Hematopoietic multipotent progenitor cell treated with erythropoietin and hydrocortisone succinate and interleukin-3 and kit ligand, for 4 days (in vitro differentiated cells): ENCODE measurements at places on chromosomes 5 and 9.

GRCh38 chr5:141951332-141951781 lies 6.6 kb downstream of the PCDH12 start:
- peak; percentile 47 for DNase-seq

GRCh38 chr5:19790829-19791466 lies 197.1 kb downstream of the CDH18 start:
- no peak for DNase-seq

DNA sequence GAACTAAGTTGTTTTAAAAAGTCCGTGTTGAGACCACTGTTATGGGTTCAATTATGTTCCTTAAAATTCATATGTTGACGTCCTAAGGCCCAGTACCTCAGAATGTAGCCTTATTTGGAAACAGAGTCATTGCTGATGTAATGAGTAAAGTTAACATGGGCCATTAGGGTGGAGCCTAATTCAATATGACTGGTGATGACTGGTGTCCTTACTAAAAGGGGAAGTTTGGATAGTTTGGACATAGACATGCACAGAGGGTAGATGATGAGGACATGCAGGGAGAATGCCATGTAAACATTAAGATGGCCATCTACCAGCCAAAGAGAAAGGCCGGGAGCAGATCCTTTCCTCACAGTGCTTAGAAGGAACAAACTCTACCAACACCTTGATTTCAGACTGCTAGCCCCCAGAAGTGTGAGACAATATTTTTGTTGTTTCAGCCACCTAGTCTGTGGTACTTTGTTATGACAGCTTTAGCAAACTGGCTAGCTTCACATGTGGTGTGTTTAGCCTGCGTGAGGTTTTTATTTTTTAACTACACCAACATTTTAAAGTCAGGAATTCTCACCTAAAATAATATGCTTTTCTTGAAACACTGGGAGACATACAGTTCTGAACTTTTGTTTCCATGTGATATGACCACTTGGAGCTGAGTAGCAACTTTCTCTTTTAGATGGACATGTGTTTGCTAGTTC lies 135.3 kb downstream of the YIPF5 start:
- DNase-seq, result no peak

DNA sequence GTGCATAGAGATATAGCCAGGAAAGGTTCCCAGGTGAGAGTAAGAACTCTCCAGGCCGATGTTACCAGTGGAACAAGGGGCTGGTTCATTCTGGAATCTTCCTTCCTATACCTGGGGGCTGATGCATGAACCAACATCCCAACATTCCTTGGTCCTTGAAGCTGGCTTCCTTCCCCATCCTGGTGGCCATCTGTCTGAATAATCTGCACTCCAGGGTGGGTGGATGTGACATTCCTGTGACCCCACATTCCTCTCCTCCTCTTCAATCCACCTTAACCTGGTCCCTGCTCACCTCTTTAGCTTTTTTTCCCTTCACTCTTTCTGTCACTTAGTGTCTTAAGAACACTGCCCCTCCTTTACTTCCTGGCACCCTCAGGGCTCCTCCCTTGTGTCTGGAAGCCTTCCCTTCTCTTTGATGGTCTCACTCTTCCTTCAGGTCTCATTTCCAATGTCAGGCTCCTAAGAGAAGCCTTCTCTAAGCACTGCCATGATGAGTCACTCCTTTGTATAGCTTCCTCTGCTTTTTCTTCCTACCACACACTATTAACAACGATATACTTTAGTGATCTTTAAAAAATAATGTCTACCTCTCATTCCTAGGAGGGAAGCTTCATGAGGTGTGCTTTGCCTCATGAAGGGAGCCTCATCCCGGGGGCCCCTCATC lies 80.3 kb downstream of the BOD1 start:
- DNase-seq, result no peak

GRCh38 chr9:20781092-20781491 lies 97.0 kb downstream of the FOCAD start:
- DNase-seq, result no peak

DNA sequence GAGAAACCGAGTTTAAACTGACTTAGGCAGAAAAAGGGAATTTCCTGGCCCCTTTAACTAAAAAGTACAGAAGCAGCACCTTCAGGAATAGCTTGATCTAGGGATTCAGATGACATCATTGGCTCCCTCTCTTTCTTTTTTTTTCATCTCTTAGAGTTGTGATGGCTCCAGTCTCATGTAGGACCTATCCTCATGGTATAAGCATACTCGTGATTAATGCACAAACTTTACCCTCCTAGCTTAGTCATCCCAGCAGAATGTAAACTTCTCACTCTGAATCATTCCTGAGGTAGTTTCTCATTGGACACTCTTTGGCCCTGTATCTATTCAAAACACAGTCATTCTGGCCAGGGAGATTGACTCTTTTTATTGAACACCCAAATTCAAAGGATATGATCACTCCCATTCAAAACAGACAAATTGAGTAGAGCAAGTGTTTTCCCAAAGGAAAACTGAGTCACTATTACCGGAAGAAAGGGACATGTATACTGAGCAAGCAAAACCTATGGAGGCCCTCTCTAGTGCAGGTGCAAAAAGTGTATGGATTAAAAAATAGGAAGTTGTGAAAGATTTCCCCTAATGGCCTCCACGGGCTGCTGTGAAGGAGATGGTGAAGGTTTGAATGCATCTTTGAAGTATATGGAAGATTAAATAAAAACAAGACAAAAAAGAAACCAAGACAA lies 27.6 kb upstream of the SMIM23 start:
- peak; percentile 14 for DNase-seq

DNA sequence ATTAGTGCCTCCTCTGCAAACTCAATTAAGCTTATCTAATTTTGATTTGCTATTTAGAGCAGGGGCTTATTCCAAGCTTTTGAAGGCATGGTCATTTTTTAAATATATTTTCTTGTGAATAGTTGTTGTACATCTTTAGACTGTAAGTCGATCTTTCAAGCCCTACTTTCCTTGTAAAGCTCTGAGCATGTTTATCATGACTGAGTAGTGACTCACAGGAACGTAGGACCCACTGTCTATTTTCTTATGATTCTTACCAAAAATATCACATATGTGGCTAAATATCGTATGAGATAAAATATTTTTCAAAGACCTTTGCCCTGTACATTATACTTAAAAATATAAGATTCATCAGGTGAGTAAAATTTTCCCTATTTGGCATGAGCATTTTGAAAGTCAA lies 440.4 kb upstream of the GRIN3A start:
- no peak for DNase-seq

- peak; percentile 62 for DNase-seq
Measured at GRCh38 chr9:112831281-112831851, 59.3 kb downstream of the SLC46A2 start.

DNA sequence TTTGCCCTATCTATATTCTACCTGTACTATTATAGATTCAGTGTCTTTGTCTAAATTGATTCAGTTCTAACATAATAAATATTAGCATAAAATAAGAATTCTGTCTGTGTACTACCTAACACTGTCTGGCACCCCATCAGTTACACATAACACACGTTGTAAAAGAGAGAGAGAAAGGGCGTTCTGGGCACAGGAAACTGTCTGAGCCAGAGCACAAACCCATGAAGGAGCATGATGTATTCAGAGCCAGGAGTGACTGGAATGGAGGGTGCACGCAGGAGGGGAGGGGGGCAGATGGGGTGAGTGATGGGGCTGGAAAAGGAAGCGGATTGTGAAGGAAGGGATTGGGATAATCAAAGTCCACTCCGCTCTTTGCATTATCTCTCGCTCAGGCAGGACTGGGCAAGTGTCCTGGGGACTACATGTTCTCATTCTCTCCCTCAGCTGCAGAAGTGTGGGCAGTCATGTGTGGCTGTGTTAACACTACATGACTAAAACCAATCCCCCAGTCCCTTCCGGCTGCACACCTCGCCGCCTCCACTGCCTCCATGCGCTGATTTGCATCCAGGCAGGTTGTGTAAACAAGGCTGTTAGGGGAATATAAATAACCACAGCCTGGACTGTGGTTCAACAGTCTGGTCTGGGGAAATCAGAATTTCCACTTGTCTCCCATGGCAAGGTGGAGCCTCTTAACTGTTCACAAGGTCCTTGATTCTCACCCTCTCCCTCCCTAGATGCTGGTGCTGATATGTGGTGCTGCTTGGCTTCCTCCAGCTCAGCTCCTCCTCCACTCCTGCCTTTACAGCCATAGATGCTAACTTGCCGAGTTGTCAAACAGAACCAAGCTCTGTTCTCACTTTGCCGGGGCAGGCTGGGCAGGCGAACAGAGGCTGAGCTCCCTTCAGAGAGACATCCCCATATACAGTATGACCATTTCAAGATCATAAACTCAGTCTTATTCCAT lies 367.5 kb upstream of the BRINP1 start:
- no peak for DNase-seq

- DNase-seq, result no peak
Measured at GRCh38 chr9:107614765-107615164, 125.2 kb upstream of the KLF4 start.

GRCh38 chr5:127451096-127451495 lies 66.3 kb upstream of the PRRC1 start:
- no peak for DNase-seq

DNA sequence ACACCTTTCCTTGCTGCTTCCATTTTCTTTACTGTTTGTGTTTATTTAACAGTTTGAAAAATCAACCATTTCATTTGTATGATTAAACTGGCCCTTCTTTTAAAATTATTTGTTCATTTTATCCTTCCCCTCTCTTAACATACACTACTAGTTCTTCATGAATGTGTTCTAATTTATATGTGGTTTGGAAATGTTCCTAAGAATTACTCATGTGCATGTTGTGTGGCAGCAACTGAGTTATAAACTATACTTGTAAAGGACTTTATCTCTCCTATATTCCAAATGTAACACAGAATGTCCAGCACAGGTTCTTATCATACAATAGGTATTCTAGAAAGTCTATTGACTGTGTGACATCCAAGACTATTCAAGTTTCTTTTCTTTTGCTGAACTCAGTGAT lies 358.2 kb upstream of the MEF2C start:
- DNase-seq, result no peak

DNA sequence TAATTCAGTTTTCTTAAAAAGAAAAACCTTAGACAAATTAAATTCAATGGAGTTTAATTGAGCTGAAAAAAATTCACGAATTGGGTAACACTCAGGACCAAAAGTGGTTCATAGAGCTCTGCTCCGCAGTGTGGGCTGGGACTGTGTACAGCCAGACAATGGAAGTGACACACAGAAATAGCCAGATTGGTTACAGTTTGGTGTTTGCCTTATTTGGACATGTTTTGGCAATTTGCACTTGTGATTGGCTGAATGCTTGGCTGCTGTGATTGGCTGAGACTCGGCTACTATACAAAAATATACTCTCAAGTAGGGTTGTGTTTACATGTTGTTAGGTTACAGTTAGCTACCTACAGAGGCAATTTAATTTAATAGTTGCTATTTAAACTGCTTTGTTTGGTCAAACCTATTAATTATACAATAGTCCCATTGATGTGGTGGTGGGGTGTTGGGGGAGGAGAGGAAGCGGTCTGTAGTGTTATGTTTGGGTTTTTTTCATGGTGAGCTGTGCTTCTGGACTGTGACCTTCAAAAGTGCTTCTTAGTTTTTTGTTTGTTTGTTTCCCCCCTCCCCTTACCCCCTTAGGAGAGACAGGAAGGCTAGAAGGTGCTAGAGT lies 95.2 kb downstream of the CNTLN start:
- no peak for DNase-seq

- DNase-seq, result no peak
Measured at GRCh38 chr5:19044931-19045695, 942.9 kb downstream of the CDH18 start.

DNA sequence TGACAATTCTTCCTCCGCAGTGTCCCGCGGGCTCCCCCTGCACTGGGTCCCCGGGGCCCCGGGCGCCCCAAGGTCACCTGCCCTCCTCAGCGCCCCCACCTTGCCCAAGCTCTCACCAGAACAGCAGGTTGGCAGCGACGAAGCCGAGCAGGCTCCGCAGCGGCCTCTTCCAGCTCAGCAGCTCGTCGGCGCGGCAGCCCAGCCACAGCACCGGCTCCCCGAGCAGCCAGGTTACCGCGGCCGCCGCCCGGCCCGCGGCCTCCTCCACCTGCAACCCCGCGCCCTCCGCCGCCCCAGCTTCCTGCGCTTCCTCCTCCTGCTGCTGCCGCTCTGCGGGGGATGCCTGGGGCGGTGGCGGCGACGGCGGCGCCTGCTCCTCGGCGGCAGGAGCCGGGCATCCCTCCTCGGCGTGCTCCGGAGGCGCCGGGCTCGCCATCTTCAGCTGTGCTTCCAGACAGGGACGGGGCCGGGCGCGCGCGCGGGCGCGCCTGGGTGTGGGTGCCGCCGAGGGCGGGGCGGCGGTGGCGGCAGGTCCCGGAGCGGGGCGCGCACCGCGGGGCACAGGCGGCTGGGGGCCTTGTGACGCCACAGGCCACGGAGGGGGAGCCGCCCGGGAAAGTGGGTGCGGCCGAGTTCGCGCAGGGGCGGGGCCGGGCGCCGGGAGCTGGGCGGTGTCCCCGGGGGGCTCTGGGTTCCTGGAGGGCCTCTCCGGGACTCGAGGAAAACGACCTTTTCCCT lies at the start of gene RETREG1:
Gene RETREG1 (minus strand): TSS at position 462 of the 738 bp plus-strand sequence. CDS start 26 bp downstream, at position 436.
- DNase-seq, result peak; percentile 64

GRCh38 chr5:145478651-145479050 lies 356.5 kb downstream of the PRELID2 start:
- no peak for DNase-seq

DNA sequence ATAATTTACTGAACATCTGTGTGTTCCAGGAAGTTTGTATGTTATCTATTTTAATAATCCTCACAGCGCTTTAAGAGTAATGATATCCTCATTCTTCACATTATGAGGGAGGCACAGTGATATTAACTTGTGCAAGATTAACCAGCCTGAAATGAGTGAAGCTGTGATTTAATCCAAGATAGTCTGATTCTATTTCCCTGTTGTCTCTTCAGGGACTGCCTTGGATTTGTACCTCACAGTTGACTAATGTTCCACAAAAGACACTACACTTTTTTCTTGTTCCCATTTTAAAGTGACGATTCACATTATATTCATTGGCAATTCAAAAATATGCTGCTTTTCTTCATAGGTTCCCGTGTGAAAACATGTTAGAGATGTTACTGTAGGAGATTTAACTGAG lies 125.3 kb upstream of the GNA14 start:
- no peak for DNase-seq

- peak; percentile 93 for DNase-seq
Measured at GRCh38 chr9:19184144-19184917, 46.2 kb upstream of the DENND4C start.

DNA sequence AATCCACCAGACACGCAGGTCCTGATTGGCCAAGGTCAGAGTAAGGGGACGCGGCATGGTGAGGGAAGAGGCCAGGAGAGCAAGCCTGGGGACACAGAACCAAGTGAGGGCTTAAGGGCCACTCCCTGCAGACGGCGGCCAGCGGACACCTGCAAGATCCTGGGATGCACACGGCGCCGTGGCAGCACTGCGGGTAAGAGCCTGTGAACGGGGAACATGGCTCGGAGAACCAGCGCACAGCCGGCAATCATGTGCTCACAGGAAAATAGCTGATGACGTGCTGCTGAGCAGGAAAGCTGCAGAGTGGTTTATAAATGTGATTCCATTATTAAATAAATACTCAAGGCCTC lies 27.0 kb upstream of the NSMF start:
- DNase-seq, result no peak

GRCh38 chr9:130028493-130029222 lies 14.3 kb downstream of the FNBP1 start:
- DNase-seq, result no peak
